Kidney (tissue), 22 donors: ENCODE measurements at places on chromosomes 13 and 19. TPM values are rescaled to one million over a fixed set of nuclear protein-coding genes. Genes with fewer than 3 reads are reported as not detected.

Gene OSCAR
- 5.1 TPM for total RNA-seq

DNA sequence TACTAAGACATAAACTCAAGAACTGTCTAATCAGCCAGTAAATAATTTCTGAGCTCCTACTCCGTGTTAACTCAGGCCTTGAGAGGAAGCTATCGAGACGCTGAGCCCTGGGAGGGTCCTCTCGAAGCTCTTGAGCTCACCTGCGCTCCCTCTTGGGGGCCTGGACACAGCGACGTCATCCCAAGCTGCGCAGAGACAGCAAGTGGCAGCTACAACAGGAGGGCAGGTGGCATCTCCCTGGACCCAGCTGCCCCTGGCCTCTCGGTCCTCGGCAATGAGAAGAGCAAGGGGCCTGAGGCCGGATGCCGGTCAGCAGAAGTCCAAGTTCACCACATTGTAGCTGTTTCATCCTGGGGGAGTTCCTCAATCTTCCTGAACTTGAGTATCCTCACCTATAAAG is 30.5 kb upstream of the TUBGCP3 start:
- no peak overlapping the region for H3K4me3 ChIP-seq
- no peaks in the 10 kb centered on the region for H3K27me3 ChIP-seq
- H3K27ac ChIP-seq = no peak overlapping the region

- H3K36me3 ChIP-seq = no peaks in the 10 kb centered on the region
- H3K4me1 ChIP-seq = no peaks in the 10 kb centered on the region
- H3K4me3 ChIP-seq = no peak overlapping the region
- no peak for DNase-seq
- no peak overlapping the region for H3K27ac ChIP-seq
- H3K27me3 ChIP-seq = no peaks in the 10 kb centered on the region
These were observed 25.2 kb downstream of the IGFL1 start for GRCh38 chr19:46254776-46255175.

DNA sequence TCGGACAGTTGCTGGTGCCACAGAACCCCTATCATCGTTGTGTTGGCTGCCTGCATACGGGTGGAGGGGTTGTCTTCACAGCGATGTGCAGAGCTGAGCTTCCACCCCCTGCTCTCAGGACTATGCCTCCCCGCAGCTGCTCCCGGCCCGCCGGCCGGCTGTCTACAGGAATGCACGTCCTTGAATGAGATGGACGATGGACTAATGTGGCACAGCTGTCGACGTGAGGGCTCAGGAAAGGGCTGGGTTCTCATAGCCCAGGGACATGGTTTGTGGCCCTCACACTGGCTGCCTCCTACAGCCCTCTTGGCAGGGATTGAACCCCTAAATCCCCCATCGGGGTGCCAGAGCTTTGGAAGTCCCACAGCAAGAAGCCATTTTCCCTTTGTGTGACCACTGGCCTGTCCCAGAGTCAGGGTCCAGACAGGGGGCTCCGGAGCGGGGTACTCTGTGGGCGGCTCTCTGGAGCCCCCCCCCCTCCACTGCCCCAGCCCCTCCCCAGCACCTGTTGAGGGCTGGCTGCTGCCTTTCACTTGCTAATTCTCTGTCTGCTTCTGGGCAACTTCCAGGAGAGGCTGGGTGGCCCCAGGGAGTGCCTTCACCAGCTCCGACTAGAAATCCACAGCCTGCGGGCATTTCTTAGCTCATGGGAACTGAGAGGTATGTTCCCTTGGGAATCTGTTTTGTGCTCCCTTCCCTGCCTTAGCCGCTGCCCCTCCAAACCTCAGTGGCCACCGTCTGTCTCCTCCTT is 40.2 kb downstream of the TSSK6 start:
- peaks cover 11% of the 10 kb centered on the region for H3K36me3 ChIP-seq
- peaks cover 8% of the 10 kb centered on the region for H3K4me1 ChIP-seq
- no peaks in the 10 kb centered on the region for H3K27me3 ChIP-seq
- H3K4me3 ChIP-seq = no peak overlapping the region
- no peak overlapping the region for H3K27ac ChIP-seq
- no peak for DNase-seq

- no peak overlapping the region for H3K4me3 ChIP-seq
- no peaks in the 10 kb centered on the region for H3K27me3 ChIP-seq
- peak overlapping the region; percentile 1 for H3K27ac ChIP-seq
- no peaks in the 10 kb centered on the region for H3K36me3 ChIP-seq
These were observed 202.9 kb downstream of the USP12 start for GRCh38 chr13:26968431-26969341.

- H3K36me3 ChIP-seq = no peaks in the 10 kb centered on the region
- no peaks in the 10 kb centered on the region for H3K27me3 ChIP-seq
- DNase-seq = peak; percentile 53
These were observed 94.5 kb downstream of the GNG7 start for GRCh38 chr19:2607712-2608601.
